ENCODE measurements at places on chromosomes 6 and 20. TPM values are rescaled to one million over a fixed set of nuclear protein-coding genes. Genes with fewer than 3 reads are reported as not detected.

FILIP1 gene
- total RNA-seq, result not detected

GUCA1A gene
- total RNA-seq, result not detected

EPHA7 gene
- total RNA-seq, result 0.52 TPM

BHLHE23 gene
- total RNA-seq, result not detected

CST9L gene
- total RNA-seq, result not detected

HSD17B8 gene
- total RNA-seq, result 4.2 TPM

DNA sequence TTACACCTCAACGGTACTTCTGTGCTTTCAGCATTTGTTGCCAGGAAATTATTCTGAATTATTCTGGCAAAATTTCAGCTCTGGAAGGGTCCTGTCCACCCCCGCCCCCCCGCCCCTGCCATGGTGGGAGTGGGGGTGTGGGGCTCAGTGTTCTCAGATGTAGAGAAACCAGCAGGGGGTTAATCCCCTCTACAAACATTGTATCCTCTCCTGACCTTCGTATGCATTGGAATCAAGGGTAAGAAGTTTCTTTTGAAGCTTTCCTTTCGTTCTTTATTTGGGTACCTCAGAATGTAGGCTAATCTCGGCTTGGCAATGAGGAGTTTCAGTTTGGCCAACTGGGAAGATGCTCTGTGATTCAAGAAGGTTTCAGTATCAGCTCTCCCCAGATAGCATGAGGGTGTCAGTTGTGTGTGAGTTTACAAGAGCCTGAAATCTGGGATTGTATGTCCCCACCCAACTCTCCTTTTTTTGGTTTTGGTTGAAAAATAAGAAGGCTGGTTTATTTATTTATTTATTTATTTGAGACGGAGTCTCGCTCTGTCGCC is 25.5 kb upstream of the OLIG3 start:
- no peaks in the 10 kb centered on the region for H3K36me3 ChIP-seq
- no peak overlapping the region for H3K4me3 ChIP-seq
- no peak overlapping the region for H3K27ac ChIP-seq

- H3K36me3 ChIP-seq, result no peaks in the 10 kb centered on the region
- no peak overlapping the region for H3K27ac ChIP-seq
- no peaks in the 10 kb centered on the region for H3K27me3 ChIP-seq
- DNase-seq, result no peak
- peaks cover 5% of the 10 kb centered on the region for H3K4me1 ChIP-seq
- H3K4me3 ChIP-seq, result no peak overlapping the region
Measured at GRCh38 chr6:154503658-154504057, 6.8 kb downstream of the CNKSR3 start.

DNA sequence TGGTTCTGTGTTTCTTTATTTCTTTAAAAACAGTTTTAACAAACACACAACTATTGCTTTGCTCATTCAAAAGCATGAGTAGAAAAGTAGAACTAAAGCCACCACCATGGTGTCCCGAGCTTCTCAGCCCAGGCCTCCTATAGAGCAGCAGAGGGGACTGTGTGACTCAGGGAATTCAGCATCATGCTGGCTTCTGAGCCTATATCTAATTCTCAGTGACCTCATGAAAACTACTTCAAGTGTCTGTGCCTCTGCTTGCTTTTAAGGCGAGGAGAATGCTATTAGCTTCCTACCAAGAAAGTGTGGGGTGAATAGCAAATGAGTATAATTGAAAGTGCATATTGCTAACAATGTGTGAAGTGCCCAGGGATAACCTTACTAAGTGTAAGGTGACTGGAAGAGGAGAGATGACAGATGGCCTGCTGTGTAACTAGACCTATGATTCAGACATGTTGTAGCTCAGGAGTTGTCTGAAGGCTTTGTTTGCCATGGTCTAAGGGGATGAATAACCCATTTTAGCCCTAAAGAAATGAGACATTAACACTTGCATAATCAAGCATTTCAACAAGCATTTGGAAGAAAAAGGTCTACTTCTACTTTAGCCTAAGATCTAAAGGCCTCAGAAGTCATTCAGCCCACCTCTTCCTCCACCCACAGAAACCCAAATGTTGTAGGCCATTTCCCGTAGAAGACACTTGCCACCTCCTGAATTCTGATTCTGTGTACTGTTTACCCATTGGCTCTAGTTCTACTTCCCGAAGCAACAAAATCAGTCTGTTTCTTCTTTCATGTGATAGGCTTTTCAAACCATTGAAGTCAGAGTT is 121.5 kb upstream of the ARG1 start:
- no peak overlapping the region for H3K4me3 ChIP-seq
- no peak overlapping the region for H3K27ac ChIP-seq
- no peaks in the 10 kb centered on the region for H3K27me3 ChIP-seq
- no peaks in the 10 kb centered on the region for H3K36me3 ChIP-seq

GRCh38 chr20:58991715-58992114 is 10.7 kb downstream of the NELFCD start:
- peaks cover 93% of the 10 kb centered on the region for H3K36me3 ChIP-seq
- peaks cover 19% of the 10 kb centered on the region for H3K4me1 ChIP-seq
- no peak overlapping the region for H3K27ac ChIP-seq
- no peak overlapping the region for H3K4me3 ChIP-seq
- H3K27me3 ChIP-seq, result no peaks in the 10 kb centered on the region

- no peaks in the 10 kb centered on the region for H3K4me1 ChIP-seq
- peaks cover 27% of the 10 kb centered on the region for H3K27me3 ChIP-seq
- no peaks in the 10 kb centered on the region for H3K36me3 ChIP-seq
- no peak within 1 kb of the TSS for H3K27ac ChIP-seq
Measured at GRCh38 chr6:130365166-130366106, at the start of gene TMEM200A. TMEM200A (plus strand) TSS chr6:130366017; CDS start chr6:130440423, 74,406 bp downstream.

DNA sequence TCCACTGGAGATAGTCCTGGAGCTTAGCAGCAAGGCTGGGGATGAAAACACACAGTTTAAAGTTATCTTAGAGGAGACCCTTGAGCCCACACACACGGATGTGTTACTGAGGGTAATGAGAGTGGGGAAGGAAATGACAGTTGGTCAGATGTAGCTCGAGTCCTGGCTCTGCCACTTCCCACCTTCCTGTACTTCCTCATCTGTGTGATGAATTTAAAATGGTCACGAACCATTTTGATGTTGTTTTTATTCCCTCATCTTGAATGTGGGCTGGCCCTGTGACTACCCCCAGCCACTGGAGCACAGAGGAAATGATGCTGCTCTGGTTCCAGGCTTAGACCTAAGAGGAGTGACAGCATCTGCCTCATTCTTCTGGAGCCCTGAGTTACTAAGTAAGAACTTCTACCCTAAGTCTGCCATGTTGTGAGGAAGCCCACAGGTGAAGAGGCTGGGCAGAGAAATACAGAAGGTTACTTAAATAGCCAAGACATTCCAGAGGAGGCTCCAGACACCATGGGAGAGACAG is 141.2 kb downstream of the NRN1 start:
- H3K36me3 ChIP-seq, result no peaks in the 10 kb centered on the region
- no peak overlapping the region for H3K4me3 ChIP-seq
- no peak for DNase-seq
- no peak overlapping the region for H3K27ac ChIP-seq
- H3K4me1 ChIP-seq, result peaks cover 15% of the 10 kb centered on the region
- H3K27me3 ChIP-seq, result no peaks in the 10 kb centered on the region

DNA sequence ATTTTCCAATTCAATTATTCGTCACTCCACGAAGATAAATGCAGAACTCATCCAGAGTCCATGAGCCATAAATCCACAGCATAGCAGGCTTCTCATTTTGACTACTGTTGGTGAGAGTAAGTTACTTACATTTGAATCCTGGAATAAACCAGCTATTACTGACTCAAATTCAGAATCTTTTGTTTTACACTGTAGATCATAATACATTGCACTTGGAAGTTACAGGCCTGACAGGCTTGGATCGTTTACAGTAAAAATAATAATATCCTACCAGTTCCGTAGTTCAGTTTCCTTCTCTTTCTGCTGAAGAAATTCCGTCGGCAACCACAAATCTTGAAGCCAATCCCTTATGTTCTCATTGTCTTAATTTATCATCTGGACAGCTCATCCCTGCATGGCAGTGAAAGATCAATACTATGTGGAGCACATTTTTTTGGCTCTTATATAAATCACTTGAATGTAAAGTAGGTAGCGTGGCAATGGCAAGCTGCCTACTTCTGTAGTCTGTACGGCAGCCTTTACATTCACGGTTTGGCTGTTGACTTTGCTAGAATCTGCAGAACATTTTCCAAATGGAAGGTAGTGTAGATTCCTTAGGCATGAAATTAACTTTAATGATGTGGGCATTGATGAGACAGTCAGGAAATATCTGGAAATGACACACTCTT is 142.9 kb downstream of the WDR27 start:
- peak; percentile 70 for DNase-seq
- H3K4me1 ChIP-seq, result peaks cover 17% of the 10 kb centered on the region
- H3K27me3 ChIP-seq, result no peaks in the 10 kb centered on the region
- H3K27ac ChIP-seq, result peak overlapping the region; percentile 63

DNA sequence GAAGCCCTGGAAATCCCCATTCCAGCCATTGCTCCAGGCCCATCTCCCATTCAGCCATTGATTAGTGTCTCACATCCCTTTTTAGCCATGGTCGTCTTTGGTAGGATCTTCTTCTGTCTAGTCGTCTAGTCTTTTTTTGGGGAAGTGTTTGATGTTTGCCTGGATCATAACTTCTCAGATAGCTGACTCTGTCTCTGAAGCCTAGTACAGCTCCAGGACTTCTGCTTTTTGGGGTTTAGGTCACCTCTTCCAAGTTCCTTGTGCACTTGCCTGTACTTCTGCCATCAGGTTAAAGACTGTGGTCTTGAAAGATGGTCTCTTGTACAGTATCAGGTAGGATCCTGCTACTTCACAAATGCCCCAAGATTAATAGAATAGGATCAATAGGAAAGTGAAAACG is 553.5 kb downstream of the PKHD1 start:
- H3K36me3 ChIP-seq, result no peaks in the 10 kb centered on the region
- no peak overlapping the region for H3K27ac ChIP-seq
- H3K27me3 ChIP-seq, result peaks cover 14% of the 10 kb centered on the region

DNA sequence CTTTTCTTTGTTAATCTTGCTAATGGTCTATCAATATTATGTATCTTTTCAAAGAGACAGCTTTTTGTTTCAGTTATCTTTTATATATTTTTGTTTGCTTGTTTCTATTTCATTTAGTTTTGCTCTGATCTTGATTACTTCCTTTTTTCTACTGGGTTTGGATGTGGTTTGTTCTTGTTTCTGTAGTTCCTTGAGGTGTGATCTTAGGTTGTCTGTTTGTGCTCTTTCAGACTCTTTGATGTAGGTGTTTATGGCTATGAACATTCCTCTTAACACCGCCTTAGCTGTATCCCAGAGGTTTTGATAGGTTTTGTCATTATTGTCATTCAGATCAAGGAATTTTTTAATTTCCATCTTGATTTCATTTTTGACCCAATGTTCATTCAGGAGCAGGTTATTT is 26.8 kb upstream of the TNFAIP3 start:
- H3K27ac ChIP-seq, result no peak overlapping the region
- H3K4me3 ChIP-seq, result no peak overlapping the region
- H3K27me3 ChIP-seq, result no peaks in the 10 kb centered on the region
